ENCODE measurements at places on chromosomes 3 and 15.
A peak's percentile ranks its signal among the peaks of the same experiment; 100 is the strongest.

DNA sequence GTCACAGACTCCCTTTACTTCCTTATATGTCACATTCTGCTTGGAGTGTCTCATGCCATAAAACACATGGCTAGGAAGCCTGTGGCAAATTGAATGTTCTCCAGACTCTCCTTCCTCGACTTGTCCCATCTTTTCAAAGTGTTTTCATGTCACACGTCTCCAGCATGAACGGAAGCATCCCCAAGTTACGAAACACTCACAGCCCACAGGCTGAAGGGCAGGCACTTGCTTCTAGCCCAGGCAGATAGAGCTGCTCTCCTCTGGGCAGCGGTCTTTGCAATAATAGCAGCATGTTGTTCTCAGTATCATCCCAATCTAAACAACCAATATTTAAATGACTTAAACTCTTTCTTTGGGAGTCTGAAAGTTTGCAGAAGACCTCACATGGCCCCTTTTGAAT lies 85.3 kb upstream of the ADAMTS9 start:
- no peak for DNase-seq

GRCh38 chr3:186083746-186084145 lies 25.1 kb downstream of the ETV5 start:
- no peak for DNase-seq

DNA sequence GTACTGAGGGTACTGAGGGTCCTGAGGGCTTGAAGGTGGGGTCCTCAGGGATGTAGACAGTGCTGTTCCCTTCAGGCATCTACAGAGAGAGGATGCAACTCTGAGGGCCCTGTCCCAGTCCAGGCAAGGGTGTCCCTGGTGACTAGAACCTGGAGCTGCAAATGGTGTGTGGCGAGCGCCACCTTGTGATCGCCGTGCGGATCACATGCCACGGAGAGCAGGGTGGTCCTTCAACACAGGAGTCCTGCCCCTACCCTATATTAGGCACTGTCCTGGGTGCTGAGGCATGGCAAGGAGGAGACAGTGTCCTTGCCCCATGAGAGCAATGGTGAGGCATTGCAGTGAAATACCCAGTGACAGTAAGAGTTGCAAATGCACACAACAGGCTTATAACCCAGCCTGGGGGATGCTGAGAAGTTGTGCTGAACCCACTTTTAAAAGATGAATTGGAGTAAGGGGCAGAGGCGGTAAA lies 23.6 kb downstream of the RHCG start:
- peak; percentile 54 for DNase-seq

- peak; percentile 40 for DNase-seq
Measured at GRCh38 chr3:194083637-194084224, 52.2 kb upstream of the HES1 start.

DNA sequence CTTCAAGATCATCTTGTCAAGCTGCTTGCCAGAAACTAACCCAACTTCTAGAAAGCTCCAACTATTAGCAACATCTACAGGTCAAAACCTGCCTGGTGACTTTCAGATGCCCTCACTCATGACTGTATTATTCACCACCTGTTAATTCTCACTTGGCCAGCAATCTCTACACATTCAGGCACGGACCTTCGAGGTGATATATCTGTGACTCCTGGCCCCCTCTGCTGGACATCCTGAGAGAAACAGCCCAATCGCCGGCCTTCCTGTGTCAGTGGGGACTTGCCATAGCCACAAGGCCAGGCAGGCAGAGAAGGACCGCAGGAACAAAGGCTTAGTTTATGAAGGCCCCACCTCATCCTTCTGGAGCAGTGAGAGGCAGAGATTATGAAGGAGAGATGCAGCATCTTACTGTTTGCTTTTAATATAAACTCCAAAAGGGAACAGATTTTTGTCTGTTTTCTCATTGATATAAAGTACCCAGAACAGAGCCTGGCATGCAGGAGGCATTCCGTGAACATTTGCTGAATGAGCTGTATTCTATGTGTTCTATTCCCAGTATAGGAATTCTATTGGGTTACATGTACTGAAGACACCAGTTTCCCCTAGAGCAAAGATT lies 24.4 kb upstream of the OCA2 start:
- peak; percentile 70 for DNase-seq

DNA sequence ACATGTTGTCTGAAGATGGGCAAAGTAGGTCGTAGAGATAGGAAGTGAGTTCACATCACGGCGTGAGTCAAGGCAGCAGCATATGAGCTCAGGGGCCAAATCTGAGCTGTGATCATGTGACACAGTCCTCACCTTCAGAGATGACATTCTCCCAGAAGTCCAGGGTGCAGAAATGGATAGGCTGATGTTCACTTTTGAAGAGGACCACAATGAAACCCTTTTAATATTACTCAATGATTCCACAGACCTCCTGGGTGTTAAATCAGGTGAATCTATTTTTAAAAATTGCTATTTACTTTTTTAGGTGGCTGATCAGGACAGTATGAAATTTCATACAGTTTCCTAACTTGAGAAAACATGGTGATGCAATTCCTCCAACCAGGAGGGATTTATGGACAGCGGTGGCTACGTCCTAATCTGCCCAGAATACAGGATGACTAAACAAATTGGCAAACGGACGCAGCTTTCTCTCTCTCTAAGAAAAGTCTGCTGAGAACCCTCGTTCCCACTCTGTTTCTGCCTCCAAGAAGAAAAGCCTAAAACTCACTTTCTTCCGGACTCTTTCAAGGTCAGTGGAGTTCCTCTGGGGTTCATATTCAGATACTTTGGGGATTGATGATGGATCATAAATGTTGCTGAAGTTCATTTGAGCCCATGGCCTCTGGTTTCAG lies 34.4 kb downstream of the B3GNT5 start:
- DNase-seq = no peak

- DNase-seq = no peak
Measured at GRCh38 chr15:68935400-68935937, 5.1 kb downstream of the SPESP1 start.

All from hematopoietic multipotent progenitor cell treated with erythropoietin and hydrocortisone succinate and interleukin-3 and kit ligand, for 8 days (in vitro differentiated cells).